Effector CD8-positive, alpha-beta T cell (primary cell): ENCODE measurements at places on chromosomes 13 and 19.

- no peak for DNase-seq
Measured at GRCh38 chr19:53659292-53659691, 27.5 kb downstream of the DPRX start.

GRCh38 chr13:51768378-51768921, 35.5 kb downstream of the DHRS12 start:
- DNase-seq, result no peak

DNA sequence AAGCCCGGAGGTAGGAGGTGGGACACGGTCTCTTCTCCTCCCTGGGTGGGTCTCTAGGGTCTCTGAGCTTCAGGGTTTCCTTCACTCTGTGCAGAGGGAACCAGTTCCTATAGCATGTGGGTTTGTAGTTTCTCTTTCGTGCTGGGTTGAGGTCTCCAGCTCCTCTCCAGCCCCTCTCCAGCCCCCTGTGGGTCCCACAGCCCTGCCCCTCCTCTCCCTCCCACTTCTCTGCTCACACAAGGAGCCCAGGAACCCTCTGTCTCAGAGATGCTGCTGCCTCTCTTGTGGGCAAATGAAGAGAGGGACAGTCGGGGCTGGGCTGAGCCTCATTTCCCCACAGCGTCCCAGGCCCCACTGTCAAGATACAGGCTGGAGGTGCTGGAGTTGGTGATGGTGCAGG, 1.4 kb downstream of the SIGLEC7 start:
- no peak for DNase-seq

- no peak for DNase-seq
Measured at GRCh38 chr19:31946491-31946890, 398.9 kb upstream of the ZNF507 start.

DNA sequence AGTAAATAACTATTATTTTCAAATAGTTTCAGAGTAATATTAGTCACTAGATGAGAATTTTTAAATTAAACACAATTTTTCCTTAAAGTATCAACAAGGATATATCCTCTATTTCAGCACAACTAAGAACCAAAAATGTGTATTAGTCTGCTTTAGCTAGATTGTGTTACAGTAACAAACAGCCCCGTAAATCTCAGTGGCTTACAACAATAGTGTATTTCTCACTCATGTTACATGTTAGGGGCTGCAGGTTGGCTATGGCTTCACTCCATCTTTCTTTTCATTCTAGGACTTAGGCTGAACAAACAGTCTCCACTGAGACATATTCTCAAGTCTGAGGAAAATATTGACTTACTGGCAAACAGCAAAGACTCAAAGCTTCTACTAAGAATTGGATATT, 11.6 kb upstream of the SUCLA2 start:
- DNase-seq, result no peak

DNA sequence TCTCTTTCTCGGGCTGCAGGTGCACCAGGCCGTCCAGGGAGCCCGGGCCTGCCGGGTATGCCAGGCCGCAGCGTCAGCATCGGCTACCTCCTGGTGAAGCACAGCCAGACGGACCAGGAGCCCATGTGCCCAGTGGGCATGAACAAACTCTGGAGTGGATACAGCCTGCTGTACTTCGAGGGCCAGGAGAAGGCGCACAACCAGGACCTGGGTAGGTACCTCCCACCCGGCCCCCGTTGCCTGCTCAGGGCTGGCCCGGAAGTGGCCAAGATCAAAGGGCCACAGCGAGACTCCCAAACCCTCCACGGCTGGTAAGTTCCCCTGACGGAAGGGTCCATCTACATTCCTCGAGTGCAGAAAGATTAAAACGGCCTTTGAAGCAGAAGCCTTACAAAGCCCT, 55.1 kb downstream of the RAB20 start:
- DNase-seq, result no peak

GRCh38 chr13:97574926-97575325, 141.0 kb downstream of the RAP2A start:
- no peak for DNase-seq

DNA sequence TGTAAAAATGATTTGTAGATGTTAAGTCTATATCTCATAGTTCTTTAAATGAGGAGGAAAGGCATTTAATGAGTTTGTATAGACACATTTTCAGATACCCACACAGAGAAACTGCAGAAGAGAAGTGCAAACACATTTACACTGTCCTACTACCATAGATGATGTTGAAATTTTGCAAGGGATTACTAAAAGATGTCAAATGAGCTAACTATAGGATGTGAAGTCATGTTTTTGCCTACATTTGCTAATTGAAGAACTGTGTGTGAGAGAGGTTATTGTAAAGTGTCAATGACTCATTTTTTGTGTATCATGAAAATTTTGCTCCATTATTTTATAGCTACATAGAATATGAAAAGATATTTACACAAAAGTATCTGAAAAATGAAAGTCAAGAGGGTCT, 178.9 kb downstream of the ITGBL1 start:
- no peak for DNase-seq

- no peak for DNase-seq
Measured at GRCh38 chr13:107808389-107808788, 406.9 kb downstream of the LIG4 start.

DNA sequence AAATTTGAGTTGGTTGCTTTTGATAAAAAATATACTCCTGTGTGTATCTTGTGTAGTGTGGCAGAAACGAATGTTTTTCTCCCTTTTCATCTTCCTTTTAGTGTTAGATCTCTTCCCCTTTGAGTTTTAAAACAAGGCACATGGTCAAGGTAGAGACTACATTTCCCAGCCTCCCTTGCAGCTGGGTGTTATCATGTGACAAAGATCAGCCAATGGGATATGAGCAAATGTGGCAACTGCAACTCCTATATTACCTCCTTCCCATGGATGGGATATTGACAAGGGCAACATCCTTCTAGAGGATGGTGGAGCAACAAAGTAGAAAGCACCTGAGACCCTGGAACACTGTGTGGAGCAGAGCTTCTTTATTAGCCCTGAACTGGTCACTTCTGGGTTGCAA, 42.4 kb downstream of the ADGRE3 start:
- DNase-seq, result no peak

DNA sequence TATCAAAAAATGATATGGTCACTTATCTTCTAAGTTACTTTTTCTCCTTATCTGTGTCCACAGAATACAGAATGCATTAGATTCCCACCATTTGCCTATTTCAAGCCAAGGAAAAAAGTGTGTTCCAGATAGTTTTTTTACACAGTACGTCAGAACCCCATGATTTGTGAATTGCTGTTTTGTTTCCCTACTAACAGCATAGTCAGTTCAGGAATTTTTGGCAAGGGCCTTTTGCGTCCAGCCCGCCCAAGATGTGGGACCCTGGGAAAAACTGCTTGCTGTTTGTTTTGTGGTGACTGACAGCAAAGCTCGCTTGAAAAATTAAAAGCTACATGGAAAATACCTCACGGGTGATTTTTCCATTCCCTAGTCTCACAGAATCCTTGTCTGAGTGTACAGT, 20.4 kb upstream of the FAM216B start:
- DNase-seq, result no peak
